ENCODE measurements at places on chromosomes 5 and 9.
A peak's percentile ranks its signal among the peaks of the same experiment; 100 is the strongest.

GRCh38 chr5:111689357-111689935 lies 67.5 kb downstream of the NREP start:
- DNase-seq: no peak

DNA sequence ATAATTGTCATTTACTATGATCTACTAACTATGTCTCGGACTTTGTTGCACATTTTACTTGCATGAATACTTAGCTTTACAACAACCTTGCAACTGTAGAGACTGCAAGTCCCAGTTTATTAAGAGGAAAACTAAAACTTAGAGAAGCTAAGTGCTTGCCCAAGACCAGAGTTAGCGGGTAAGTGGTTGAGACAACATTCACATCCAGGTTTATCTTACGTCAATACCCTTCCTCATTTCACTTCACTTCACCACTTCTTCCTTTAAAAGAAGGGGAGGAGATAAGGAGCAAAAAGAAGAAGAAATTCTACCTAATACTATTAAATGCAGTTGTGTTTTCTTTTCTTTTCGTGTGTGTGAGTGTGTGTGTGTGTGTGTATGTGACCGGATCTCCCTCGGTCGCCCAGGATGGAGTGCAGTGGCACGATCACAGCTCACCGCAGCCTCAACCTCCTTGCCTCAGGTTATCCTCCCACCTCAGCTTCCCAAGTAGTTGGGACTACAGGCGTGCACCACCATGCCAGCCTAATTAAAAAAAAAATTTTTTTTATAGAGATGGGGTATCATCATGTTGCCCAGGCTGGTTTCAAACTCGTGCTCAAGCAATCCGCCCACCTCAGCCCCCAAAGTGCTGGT lies 37.4 kb downstream of the MEGF9 start:
- DNase-seq: no peak

GRCh38 chr9:71928806-71929205 lies 17.4 kb downstream of the C9orf85 start:
- peak; percentile 48 for DNase-seq

- DNase-seq: peak; percentile 94
Observed at GRCh38 chr9:127770905-127771569, 7.4 kb downstream of the SH2D3C start.

- DNase-seq: peak; percentile 77
Observed at GRCh38 chr5:74762599-74762998, 4.3 kb downstream of the GFM2 start.

- no peak for DNase-seq
Observed at GRCh38 chr9:126150411-126151030, 176.1 kb upstream of the MVB12B start.

DNA sequence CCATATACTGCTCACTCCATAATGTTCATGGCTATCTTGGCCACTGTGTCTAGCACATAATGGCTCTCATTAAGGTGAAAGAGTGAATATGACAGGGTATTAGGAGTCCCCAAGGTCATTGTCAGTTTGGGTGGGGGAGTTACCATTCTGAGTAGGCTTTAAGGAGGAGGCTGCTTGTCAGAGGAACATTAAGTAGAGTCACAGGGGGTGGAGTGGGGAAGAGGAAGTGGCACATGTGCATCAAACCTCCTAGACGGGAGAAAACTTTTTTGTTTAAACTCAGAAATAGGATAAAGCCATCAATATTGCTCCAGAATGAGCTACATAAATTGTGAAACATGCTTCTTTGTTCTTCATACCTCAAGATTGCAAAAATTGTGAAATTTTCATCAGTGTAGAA lies 45.5 kb downstream of the DAB2IP start:
- DNase-seq: no peak

DNA sequence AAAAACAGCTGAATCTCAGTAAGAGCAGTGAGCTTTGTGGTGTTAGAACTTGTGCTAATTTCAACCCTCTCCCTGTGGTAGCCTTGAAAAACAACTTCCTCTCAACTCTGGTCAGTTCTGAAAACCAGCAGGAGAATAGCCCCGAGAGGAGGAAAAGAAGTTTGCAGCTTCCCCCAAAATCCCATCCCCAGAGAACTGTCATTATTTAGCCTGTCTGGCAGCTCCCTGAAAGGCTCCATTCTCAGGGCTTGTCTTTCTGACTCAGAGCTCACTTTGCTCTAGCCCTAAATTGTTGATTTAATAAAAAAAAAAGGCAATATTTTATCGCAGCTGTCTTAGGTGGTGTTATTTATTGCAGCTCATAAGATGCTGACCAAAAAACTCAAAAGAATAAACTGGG lies 11.4 kb upstream of the SLC45A2 start:
- DNase-seq: no peak

DNA sequence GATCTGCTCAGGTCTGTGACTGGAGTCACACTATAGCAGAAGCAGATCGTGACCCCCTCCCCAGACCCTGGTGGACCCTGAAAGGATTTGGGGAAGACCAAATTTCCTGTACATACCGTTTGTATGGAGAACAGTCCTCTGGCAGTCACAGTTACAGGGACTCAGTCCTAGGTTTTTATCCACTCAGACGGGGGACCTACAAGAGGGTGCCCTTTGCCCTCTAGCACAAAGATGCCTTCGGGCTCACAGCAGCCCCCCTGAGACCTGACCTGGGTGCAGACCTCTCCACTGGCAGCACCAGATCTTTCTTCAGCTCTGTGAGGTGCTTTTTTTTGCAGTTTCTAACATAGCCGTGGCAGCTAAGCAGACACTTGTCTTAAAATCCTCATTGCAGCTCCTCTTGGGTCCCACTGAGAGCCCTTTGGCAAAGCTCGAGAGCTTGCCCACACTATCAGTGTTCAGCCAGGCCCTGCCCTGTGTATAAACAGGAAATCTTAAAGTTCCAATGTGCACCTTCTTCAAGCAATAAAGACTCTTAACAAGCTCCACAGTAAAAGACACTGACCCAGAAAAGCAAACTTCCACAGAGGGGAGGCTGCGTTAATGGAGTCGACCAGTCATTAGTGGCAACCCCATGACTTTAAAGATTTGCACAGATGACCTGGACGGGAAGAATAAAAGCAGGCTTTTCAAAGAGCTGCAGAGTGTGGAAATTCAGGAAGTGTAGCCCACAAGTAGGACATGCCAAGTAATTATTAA lies 71.8 kb upstream of the LHFPL2 start:
- no peak for DNase-seq

- DNase-seq: no peak
Observed at GRCh38 chr5:172530406-172530805, 76.1 kb upstream of the SH3PXD2B start.

DNA sequence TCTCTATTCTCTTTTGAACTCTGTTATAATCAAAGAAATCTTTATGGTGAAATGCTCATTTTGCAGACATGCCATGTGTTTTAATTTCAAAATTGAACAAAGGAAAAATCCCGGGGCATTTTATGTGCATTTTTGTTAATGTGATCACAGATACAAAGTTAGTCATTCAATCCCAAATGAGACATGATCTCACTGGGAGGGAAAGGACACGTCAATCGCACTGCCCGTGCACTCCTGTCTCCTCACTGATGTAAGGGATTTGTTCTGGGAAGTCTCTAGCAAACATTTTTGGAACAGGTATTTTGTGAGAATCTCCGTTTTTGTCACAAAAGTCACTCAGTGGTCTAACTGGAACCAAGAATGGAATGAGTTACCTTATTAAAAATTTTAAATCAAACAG lies 97.9 kb upstream of the RANBP6 start:
- no peak for DNase-seq

- DNase-seq: no peak
Observed at GRCh38 chr5:24496268-24496667, 148.5 kb downstream of the CDH10 start.

- DNase-seq: no peak
Observed at GRCh38 chr9:93250185-93250584, 66.2 kb downstream of the WNK2 start.

DNA sequence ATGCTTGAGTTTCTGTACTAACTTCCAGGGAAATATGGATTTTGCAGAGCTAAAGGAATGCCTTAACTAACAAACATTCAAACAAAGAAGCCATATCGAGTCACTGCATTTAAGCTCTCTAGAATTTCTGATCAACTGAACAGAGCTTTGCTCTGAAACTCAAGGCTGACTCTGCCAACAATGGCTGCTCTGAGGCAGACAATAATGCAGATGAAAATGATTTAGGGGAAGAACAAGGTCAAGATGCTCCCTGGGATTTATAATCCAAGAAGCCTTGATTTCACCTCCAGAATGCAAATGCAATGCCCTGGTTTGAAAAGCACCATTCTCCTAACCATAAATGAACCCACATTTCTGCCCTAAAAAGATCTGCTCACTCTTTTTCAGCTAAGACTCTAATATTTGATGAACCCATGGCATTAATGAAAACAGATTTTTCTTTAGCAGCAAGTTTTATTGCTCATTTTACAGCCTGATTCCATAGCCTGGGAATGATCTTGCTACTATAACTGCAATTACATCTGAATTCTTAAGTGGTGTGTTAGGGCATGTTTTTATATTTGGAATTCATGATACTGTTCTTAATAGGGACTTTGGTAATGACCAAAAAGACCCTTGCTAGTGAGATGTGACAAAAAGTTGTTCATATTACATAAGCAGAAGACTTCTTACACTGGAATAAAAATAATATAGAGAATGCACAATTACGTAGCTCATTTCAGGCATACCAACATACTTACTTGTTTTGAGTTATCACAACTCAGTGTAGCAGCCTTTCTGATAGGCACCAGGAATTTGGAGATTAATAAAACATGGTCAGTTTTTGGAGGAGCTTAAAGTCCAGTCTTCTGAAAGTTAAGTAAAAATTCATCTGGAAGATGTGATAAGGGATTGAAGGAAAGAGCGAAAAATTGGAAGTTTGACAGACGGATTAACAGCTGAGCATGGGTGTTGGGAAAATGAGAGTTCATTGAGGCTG lies 169.4 kb downstream of the TRPM3 start:
- peak; percentile 43 for DNase-seq

GRCh38 chr9:278651-279050 lies 64.0 kb downstream of the DOCK8 start:
- no peak for DNase-seq

DNA sequence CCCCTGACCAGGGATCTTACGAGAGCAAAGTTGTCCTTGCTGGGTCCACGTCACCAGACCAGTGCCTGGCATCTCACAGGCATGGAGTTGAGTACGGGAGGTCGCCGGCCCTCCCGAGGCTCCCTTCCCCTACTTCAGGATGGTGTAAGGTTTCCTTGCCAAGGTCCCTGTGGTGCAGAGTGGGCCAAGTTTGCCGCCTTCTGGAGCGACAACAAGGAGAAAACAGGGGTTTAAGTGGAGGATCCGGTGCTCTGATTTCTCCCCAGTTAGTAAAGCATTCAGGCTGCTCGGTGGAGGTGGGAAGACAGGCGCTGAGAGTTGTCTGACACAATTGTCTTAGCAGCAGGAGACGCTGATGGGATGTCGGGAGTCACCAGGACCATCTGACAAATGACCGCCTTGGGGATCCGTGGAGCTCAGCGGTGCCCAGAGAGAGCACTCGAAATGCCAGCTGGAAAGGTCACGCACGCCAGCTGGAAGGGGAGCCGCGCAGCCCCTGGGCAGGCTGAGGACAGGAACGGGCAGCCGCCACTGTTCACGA lies 37.3 kb downstream of the ADAMTS2 start:
- no peak for DNase-seq

DNA sequence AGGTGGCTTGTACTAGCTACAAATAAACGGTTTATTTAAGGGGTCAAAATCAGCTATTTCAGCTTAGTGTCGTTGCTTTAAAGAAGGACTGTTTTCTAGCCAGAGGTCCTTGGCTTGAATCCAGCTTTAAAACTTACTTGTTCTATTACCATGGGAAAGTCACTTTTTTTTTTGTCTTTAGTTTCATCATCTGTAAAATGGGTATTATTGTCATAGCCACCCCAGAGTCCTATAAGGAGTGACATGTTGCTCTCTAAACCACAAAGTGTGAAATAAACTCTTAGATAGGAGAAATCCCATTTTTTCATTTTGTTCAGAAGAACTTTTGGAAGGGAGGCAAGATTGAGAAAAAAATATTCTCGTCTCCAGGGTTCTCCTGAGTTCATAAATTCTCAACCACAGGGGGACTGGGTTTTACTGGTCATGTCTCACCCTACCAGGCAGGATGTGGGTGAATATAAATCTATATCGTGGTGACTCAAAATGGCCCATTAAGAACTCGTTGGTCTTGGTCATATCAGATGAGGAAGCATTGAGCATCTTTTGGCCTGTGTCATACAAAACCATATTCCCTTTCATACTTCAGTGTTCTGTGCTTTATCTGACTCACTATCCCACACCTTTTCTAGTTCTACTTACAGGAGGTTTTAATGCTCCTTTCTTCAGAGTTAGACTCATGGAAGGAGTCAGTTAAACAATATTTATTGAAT lies 202.7 kb upstream of the NR3C1 start:
- DNase-seq: peak; percentile 29

GRCh38 chr5:150486402-150487198 lies 21.3 kb upstream of the NDST1 start:
- peak; percentile 63 for DNase-seq

DNA sequence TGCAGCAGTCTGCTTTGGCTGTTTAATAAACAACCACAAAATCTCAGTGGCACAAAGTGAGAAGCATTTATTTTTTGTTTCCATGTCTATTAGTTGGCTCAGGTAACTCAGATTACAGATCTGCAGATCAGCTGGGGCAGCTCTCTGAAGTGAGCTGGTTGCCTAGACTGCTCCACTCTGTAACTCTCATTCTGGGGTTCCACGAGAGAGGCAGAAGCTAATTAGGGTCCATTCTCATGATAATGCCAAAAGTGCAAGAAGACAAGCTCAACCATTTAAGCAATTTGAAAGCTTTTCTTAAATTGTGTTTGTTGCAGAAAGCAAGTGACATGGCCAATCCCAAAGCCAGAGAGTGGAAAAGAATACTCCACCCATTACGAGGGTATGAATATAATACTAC lies 13.2 kb downstream of the MEIKIN start:
- DNase-seq: no peak

GRCh38 chr9:121858788-121859187 lies 207.4 kb downstream of the DAB2IP start:
- DNase-seq: no peak

DNA sequence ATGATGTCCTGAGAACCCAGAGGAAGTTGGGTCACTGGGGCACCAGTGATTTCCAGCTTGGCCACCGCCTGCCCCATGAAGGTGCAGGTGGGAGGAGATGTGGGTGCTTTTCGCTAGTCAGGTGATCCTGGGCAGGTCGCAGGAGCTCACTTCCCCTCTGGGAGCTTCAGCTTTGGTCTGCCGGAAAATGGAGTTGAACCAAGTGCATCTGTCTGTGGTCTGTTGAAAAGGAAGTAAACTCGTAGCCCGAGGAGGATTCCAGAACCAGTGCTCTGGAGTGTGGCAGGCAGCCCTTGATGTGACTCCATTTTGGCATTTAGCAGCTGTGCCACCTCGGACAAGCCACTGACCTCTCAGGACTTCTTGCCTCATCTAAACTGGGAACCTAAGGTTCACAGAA lies 81.8 kb upstream of the HRH2 start:
- DNase-seq: no peak

GRCh38 chr9:108844391-108844790 lies 11.4 kb downstream of the ACTL7B start:
- no peak for DNase-seq

GRCh38 chr5:176166427-176166826 lies 71.8 kb upstream of the SIMC1 start:
- DNase-seq: no peak
